Lower lobe of right lung (tissue), 2 donors: ENCODE measurements at places on chromosomes 7 and 10. TPM values are rescaled to one million over a fixed set of nuclear protein-coding genes. Genes with fewer than 3 reads are reported as not detected.

- DNase-seq, result no peak
Observed at GRCh38 chr7:120014925-120015465, 258.0 kb upstream of the KCND2 start.

DNA sequence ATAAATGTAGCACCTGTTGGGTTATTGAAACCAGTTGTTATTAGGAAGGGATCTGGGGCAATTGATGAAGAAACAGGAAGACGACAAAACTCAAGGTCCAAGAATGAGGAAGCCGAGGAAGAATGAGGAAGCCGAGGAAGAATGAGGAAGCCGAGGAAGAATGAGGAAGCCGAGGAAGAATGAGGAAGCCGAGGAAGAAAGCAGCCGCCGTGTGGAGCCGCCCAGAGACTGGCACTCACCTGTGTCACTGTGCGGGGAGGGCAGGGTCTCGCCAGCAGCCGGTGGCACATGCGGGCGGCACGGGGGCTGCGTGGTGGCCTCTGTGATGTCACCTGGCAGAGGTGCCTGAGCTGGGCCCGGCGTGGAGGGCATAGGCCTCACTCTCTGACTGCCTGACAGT is 71.1 kb upstream of the CFAP46 start:
- DNase-seq, result peak; percentile 87

- DNase-seq, result no peak
Observed at GRCh38 chr10:3813267-3813666, 28.3 kb upstream of the KLF6 start.

GRCh38 chr10:68296843-68297663 is 34.8 kb upstream of the HNRNPH3 start:
- DNase-seq, result no peak

- no peak for DNase-seq
Observed at GRCh38 chr7:40057292-40057691, 77.1 kb downstream of the MPLKIP start.

RARRES2 gene
- total RNA-seq, result 144 TPM

TSPAN33 gene
- total RNA-seq, result 9.5 TPM
